Thymus (tissue), 14 donors: ENCODE measurements at places on chromosomes 6 and 20. TPM values are rescaled to one million over a fixed set of nuclear protein-coding genes. Genes with fewer than 3 reads are reported as not detected.

GRCh38 chr20:18414140-18414539 lies 52.7 kb downstream of the DZANK1 start:
- H3K27ac ChIP-seq: no peak overlapping the region
- no peaks in the 10 kb centered on the region for H3K36me3 ChIP-seq
- H3K4me1 ChIP-seq: no peaks in the 10 kb centered on the region
- DNase-seq: no peak

DNA sequence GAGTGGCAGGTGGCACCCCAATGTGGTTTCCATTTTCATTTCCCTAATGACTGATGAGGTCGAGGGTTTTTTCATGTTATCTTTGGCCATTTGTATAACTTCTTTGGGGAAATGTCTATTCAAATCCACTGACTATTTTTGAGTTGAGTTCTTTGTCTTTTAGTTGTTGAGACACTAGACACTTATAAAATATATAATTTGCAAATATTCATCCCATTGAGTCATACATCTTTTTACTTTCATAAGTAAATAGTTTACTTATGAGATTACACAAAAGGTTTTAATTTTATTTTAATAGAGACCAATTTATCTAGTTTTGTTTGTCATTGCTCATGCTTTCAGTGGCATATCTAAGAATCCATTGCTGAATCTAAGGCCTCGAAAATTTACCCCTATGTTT lies 49.5 kb downstream of the THBS2 start:
- no peaks in the 10 kb centered on the region for H3K36me3 ChIP-seq
- H3K4me1 ChIP-seq: no peaks in the 10 kb centered on the region
- no peak overlapping the region for H3K27ac ChIP-seq
- no peak overlapping the region for H3K4me3 ChIP-seq

- no peaks in the 10 kb centered on the region for H3K36me3 ChIP-seq
- H3K4me1 ChIP-seq: no peaks in the 10 kb centered on the region
- H3K27me3 ChIP-seq: no peaks in the 10 kb centered on the region
These were observed 107.8 kb downstream of the ZFP64 start for GRCh38 chr20:52083627-52084232.

Gene TREM1
- total RNA-seq: 1.0 TPM

DNA sequence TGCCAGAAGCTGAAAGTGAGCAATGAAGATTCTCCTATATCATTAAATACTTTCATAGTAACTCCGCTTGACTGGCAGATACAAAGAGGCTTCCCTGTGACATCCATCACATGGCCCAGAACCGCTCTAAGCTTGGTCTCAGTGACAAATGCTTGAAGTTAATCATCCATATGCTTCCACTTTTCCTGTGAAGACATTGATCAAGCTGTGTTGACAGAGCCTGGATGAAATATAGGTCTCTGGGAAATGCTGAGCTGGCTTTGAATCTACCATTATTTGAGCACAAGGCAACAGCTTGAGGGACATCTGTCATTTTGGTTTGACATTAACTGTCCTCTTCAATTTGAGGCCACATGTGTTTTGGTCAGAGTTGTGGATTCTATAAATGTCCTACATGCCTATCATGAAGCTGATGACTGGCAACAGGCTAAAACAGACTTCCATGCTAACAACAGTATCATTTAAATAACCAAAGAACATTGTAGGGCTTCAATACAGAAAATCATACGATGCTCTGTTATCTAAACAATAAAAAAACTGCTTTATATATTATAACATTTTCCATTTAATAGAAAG lies 402.2 kb upstream of the IRAK1BP1 start:
- no peaks in the 10 kb centered on the region for H3K4me1 ChIP-seq
- no peaks in the 10 kb centered on the region for H3K27me3 ChIP-seq
- H3K4me3 ChIP-seq: no peak overlapping the region
- no peaks in the 10 kb centered on the region for H3K36me3 ChIP-seq

DNA sequence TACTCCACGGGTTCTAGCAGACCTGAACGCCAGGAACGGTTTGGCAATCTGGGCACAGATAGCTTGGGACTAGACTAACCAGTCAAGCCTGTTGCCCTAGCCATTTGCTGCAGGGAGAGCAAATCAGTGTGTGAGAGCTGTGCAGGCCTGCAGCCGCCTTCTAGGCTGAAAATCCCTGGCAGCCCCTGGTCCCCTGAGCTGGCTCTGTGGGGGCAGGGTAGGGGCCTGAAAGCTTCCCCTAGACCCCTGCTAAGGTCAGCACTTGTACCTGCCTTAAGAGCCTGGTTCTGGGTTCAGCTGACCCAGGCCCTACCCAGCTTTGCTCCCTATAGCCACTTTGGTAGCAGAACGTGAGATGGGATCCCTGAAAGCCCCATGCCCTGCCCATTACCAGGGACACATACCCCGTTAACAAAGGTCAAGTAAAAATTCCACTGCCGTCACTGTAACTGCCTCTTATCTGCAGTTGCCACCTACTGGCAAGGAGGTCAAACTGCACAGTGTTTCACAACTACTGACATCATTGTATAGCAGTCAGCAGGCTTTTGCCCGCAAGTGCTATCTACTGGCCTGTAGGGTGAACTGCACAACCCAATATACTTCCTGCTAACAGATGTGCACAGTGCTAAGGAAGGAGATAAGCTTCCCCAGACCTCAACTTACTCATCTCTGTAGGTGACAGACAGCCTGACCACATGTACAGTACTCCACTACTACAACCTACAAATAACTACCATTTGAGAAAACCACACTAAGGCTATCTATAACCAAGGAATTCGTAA lies 95.1 kb upstream of the OLIG3 start:
- DNase-seq: no peak
- H3K4me1 ChIP-seq: no peaks in the 10 kb centered on the region
- no peaks in the 10 kb centered on the region for H3K27me3 ChIP-seq
